PC-3 (cell line): ENCODE measurements at places on chromosomes 4 and X. TPM values are rescaled to one million over a fixed set of nuclear protein-coding genes. Genes with fewer than 3 reads are reported as not detected.
A peak's percentile ranks its signal among the peaks of the same experiment; 100 is the strongest.

IQCM gene
- not detected in 2 replicates for total RNA-seq

DNA sequence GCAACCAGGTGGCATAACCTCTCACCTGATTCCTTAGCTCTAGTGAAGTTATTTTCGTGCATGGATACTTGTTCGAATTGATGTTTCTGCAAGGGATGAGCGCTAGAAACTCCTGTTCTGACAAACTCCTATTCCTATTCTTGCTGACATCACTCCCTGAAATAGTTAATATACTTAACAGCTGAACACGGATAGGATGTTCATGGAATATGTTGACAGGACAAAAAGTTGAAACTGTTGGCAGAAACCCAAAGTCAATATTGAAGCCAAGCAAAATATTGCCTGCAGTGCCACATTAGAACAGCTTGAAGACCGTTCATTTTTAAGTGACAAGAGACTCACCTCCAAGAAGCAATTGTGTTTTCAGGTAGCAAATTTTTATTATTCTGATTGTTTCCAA lies at the start of gene KLKB1:
TSS of gene KLKB1 (plus strand) at position 287 of the 400 bp plus-strand sequence. CDS start 689 bp downstream, outside the sequence.
- no peak for DNase-seq

- peak; percentile 45 for DNase-seq
Measured at GRCh38 chr4:152807294-152807829, 27.6 kb downstream of the ARFIP1 start.

GRCh38 chrX:15739886-15740285 lies 1.8 kb downstream of the CA5B start:
- peak; percentile 41 for DNase-seq

GRCh38 chr4:3527101-3527913 lies 4.9 kb downstream of the LRPAP1 start:
- no peak for DNase-seq

- DNase-seq, result peak; percentile 85
Measured at GRCh38 chr4:120517966-120518365, 404.6 kb downstream of the PRDM5 start.

- no peak for DNase-seq
Measured at GRCh38 chrX:50428174-50428573, 42.5 kb downstream of the DGKK start.

GRIA3 gene
- total RNA-seq, result not detected in 2 replicates

STS gene
- 3.1 and 3.3 TPM in 2 replicates for total RNA-seq

DNA sequence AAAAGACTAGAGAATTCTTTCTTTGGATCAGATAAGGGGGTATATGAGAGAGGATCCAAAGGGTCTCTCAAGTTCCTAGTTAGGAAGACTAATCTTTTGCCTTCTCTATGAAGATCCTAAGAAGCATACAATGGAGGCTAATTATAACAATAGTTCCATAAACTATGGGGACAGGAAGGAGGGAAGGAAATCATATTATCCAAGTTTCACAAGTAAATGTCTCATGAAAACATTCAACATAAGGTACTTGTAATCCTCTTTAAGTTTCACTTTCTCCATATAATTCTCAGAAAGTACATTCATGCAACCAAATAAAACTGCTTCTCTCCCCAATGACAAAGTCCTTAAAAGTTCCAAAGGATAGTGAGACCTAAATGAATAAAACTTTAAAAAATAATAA lies 27.1 kb downstream of the STX18 start:
- DNase-seq, result no peak

GRCh38 chr4:177116161-177116560 lies 193.5 kb upstream of the NEIL3 start:
- DNase-seq, result no peak

DNA sequence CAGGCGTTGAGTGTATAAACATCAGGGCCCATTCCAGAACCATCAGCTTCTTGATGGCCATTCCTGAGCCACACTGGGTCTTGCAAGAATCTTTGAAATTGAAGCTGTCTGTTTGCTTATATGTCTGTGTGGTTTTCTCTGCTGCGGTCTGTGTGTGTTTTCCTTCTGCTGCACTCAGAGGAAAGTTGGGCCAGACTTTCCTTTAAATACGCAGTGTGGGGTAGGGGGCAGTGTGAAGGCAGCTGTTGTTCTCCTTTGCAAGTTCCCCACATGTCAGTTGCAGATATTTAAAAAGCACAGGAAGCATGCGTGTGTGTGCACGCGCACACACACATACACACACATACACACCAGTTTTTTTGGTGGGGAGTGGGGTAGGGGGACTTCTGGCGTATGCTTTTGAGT lies 32.1 kb downstream of the CCKAR start:
- no peak for DNase-seq

INTU gene
- 1.1 and 1.8 TPM in 2 replicates for total RNA-seq

GRCh38 chrX:17656035-17656418 lies 81.3 kb upstream of the SCML1 start:
- no peak for DNase-seq

CENPVL2 gene
- total RNA-seq, result not detected in 2 replicates

DNA sequence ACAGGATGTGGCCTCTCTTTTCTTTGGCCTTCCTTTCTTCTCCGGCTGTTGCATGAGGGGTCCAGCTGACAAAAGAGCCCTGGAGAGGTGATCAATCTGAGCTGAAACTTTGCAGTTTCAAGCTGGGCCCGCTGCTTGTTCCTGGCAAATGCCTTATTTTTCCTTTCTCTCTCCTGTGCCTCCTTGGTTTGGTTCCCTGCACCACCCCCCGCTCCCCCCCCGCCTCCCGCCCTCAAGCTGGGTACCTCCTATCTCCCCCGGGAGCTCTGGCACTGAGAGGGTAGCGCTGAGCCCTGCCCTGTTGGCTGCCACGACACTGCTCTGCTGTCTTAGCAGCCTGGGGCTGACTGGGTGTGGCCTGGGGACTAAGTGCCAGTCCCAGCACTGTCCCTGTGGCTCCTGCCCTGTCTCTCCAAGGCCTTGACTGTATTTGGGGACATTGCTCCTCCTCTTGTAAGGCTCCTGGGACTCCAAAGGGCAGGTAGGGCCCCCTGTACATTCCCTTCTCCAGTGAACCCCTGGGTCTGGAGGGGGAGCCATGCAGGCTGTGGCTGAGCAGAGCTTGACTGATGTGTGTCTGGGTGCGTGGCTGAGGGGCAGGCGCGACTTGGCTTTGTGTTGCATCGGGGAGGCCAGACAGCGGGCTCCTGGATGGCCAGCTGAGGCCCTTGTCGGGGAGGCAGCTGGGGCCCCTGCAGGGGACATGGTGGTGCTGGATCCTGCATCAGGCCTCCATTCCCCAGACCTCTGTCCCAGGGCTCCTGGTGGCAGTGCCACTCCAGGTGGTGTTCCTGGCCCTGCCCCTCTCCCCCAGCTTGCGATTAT lies 1.1 kb downstream of the PLXNA3 start:
- DNase-seq, result peak; percentile 54

DNA sequence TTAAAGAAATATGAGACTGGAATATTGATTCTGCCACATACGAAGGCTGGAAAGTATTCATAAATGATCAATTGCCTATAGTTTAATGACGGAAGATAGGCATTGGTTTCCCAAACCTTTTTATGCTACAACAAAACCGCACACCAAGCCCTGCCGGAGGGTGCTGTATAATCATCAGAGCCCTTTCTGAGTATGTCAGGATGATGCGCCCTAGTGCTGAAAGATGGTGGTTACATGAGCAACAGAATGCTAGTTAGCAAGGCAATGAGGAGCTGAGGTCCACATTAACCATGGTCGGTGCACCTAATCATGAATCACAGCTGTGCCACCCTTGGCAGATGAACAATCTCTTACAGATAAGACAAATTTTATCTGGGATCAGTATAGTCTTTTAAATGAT lies 491.1 kb downstream of the PACRGL start:
- no peak for DNase-seq

DNA sequence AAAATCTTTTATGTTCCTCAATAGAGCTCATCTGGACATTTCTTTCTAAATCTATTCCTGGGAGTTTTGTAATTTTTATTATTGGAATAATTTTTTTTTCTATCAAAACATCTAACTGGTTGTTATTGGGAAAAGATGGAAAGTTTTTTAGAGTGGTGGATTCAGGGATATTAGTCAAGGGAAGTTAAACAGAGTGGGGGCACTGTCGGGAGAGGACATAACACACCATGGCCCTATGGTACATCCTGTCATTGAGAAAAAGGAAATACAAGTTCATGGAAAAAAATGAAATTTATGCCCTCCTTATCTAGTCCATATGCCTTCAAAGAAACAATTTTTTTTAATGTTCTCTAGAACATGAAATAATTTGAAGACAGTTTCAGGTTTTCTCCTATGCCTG lies 96.3 kb upstream of the TSPAN5 start:
- no peak for DNase-seq

DNA sequence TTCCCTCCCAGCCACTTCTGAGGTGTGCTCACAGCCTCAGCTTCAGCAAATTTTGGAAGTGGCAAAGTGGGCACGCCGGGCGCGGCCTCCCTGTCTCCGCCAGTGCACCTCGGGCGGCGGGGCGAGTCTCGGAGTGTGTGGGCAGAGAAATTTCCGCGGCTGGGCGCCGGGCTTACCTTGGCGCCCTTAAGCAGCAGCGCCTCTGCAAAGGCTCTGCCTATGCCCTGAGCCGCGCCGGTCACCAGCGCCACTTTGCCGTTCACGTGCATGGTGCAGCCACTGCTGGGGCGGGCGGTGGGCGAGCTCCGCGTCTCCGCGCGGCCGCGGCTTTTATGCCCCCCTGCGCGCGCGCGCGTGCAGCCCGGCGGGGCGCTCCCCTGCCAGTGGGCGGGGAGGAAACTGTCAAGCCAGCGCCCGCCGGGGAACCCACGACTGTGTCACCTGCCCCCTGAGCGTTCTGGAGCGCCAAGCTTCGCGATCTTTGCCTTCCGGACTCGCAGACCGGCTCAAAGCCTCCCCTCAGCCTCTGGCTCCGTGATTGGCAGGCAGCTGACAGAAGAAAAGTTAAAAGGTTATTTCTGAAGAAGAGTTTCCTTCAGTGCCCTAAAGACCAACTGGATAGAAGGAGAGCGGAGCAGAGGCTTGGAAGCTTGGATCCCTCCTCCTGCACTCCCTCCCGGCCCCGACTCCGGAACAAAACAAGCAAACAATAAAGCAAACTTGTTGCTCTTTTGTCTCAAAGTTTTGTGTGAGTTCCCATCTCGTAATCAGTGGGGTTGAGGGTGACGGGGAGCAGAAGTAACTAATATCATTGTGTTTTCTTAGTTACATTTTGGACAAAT lies at the start of gene HPGD:
TSS of gene HPGD (minus strand) at position 306 of the 842 bp plus-strand sequence. CDS start at position 269, 37 bp downstream.
- DNase-seq, result peak; percentile 61

F9 gene
- total RNA-seq, result not detected in 2 replicates

- no peak for DNase-seq
Measured at GRCh38 chr4:182955411-182955810, 38.2 kb upstream of the DCTD start.

DNA sequence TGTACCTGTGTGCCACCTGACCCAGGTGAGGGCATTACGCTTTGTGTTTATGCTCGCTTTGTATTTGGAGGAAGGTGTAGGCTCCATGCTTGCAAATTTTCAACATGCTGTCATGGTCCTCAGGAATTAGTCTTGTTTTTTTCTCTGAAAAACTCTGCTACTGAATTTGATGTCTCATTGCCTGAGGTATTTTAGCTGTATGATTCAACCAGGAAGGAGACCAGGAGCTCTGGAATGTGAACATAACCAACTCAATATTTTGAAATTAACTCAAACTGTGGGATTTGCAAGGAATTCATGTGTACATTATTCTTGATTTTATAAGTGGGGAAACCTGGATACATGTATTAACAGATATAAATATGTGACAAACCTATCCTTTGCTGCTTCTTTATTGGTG lies 134.1 kb downstream of the SLC4A4 start:
- peak; percentile 71 for DNase-seq

GRCh38 chrX:71616672-71617529 lies 1.4 kb downstream of the CXCR3 start:
- no peak for DNase-seq

SRPK3 gene
- total RNA-seq, result 0.40 and 1.5 TPM in 2 replicates

DNA sequence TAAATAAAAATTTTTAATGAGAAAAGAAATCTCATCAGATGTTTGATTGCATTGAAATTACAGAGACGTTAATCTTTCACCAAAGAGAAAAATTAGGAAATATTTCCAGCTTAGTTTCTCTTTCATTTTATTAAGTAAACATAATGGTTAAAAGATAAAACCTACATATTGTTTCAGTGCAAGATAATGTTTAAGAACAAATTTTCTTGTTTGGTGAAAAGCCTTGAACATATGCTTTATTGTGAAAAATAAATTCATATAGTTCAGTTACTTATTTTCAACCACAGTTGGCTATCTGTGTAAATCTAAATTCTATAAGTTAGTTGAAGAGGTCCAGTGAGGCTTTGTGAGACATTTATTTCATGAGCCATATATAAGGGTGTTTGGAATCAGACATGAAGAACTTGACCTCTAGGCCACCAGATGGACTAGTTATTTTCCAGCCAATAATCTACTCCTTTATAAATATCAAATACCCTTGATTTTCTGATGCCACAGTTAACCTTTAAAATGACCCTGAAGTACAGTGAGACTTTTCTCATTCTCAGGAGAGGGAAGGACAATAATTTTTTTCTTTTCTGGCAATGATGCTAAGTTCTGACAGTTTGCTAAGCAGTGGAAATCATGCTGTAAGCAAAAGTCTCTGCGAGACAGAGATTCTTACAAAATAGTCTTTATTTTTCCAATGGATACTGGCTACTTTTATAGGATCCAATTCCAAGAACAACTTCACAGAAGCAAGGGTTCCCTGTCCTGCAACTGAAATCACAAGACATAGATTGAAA lies 2.5 kb downstream of the ARSJ start:
- no peak for DNase-seq

- DNase-seq, result peak; percentile 49
Measured at GRCh38 chrX:57453901-57454300, 137.9 kb upstream of the ZXDB start.

MAGEB1 gene
- total RNA-seq, result not detected in 2 replicates

GRCh38 chrX:154012336-154012991 lies 7.2 kb downstream of the IRAK1 start:
- no peak for DNase-seq

- DNase-seq, result peak; percentile 91
Measured at GRCh38 chr4:88104902-88105610, 53.4 kb downstream of the ABCG2 start.

DNA sequence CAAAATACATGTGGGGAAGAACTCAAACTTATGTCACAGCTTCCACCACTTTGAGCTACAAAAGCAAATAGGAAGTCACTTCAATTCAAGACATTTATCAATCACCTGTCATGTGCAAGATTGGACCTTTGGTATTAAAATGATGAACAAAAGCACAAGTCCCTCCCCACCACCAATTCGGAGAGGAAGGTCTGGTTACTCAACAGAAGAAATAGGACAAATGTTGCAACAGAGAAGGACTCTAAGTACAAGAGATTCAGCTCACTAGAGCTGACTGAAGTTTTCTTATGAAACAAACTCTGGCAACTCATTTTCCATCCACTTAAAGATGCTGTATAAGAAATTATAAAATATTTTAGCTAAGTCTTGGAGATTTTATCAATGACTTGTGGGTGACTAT lies 16.0 kb upstream of the MMRN1 start:
- no peak for DNase-seq
